ENCODE measurements at places on chromosomes 7 and 10.

DNA sequence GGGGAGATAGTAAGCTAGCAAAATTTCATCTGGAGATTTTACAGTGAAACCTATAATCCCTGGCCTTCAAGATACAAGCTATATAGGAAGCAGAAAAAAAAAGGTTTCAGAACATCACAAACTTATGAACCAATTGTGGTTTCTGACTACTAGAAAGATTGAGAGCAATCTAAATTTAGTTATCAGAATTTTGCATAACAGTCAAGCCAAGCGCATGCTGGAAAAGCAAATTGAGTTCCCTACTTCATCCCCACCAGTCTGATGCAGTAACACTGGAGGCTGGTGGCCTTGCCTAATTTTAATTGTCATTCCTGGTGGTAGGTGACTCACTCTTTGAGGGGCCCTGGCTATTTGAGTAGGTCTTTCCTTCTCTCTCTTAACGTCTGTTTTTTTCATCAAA lies 46.3 kb upstream of the ELMO1 start:
- no peak for DNase-seq

GRCh38 chr10:15482156-15482555 lies 111.1 kb upstream of the FAM171A1 start:
- DNase-seq: no peak

DNA sequence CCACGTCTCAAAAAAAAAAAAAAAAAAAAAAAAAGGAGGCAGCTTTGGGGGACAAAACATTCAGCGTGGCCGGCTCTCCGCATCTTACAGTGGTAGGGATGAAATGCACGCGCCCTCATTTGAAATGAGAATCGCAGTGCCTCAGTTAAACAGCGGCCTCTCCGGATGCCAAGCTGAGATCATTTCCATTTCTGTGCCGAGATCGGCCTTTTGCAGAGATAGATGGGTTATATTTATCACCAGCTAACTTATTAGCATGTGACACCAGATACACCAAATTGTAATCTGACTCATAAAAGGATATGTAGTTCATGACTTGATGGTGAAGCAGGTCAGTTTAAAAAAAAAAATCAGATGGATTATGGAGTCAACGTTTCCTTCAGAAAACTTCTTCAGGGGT lies 138.7 kb downstream of the CUX1 start:
- DNase-seq: no peak

DNA sequence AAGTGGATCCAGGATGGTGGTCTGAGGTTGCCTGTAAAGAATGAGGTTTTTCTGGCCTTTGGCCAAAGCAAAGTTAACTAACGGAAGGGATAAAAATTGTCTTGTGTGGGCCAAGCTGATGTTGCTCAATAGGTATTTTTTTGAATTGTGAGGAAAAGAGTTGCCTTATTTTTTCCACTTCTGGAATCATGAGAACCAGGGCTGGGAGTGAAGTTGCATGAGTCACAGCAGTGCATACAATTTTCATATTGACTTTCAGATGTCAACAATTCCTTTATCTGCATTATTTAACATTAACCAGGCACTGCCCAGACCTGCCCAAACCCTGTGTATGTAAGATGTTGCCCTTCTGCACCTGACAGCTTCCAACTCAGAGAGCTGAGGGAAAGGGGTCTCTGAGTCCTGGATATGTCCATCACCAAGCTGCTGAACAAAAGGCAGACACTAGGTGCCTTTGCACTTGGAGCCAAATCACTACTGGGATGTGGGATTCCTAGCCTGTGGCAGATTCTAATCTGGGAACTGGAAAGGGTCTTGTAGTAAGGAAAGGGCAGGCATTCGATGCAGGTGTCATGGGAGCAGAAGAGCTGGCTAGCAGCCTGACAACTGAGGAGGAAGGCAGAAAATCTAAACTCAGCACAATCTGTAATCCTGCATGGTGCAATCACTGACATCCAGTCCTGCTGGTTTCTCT lies 52.3 kb upstream of the SLC35B4 start:
- DNase-seq: no peak

GRCh38 chr7:124716894-124717293 lies 48.7 kb downstream of the GPR37 start:
- DNase-seq: no peak

- DNase-seq: no peak
Measured at GRCh38 chr10:68756246-68756645, 35.2 kb downstream of the CCAR1 start.

GRCh38 chr10:88066319-88066718 lies 202.9 kb downstream of the PTEN start:
- no peak for DNase-seq

DNA sequence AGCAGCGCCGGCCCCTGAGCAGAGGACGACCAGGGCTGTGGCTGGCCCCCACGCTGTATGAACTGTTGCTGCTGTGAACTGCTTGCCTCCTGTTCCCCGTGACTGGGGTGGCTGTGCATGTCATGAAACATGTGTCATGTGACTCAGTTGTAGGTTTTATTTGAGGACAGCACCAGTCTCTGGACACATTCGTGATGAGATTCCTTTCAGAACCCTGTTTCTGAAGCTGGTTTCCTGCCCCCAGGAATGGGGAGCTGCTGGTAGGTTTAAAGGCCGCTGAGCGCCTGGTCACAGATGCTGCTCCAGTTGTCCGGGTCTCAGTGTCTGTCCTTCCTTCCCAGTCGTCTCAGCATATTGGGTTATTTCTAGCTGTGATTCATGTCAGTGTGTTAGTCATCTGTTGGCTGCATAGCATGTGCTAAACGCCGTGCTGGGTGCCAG lies 79.1 kb upstream of the PPIF start:
- DNase-seq: no peak

DNA sequence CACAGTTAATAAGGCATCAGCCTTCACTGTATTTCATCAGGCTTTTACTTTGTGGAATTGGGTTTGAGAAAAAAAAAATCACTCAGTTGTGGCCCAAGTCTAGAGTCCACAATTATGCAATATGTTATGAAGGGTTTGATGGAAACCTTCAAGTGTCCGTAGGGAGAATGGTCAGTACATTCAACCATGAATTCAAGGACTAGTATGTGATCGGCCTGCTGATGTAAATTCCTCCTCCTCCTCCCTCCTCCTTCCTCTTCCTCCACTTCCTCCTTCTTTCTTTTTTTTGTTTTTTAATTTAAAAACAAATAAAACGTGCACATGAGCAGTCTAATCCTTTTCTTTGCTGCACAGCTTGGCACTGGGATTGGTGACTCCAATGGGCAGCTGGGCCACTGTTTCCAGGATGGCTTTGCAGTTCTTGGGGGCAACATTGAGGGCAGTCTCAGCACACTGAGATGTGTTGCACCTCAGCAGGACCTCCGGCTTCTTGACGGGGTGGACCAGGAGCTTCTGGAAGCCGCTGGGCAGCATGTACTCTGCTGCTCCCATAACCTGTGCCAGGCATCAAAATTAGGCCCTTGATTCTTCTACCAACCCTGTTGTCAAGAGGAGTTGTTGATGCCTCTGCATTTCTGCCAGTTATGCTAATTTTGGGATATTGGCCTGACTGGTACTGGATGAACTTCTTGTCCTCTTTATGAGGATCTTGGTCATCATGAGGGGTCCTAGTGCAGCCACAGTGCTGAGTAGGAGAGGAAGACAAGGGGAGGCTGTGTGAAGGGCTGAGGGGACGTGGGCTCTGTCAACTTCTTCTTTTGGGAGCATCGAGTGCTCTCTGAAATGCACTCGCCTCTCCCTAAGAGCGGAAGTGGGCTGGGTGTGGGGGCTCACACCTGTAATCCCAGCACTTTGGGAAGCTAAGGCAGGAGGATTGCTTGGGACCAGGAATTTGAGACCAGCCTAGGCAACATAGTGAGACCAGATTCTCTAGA lies 9.3 kb upstream of the IL2RA start:
- DNase-seq: no peak

GRCh38 chr10:132980426-132981172 lies 38.2 kb upstream of the CFAP46 start:
- DNase-seq: no peak

- DNase-seq: no peak
Measured at GRCh38 chr7:71801976-71802375, 610.2 kb downstream of the CALN1 start.

- DNase-seq: no peak
Measured at GRCh38 chr7:66522518-66522917, 106.2 kb upstream of the KCTD7 start.

DNA sequence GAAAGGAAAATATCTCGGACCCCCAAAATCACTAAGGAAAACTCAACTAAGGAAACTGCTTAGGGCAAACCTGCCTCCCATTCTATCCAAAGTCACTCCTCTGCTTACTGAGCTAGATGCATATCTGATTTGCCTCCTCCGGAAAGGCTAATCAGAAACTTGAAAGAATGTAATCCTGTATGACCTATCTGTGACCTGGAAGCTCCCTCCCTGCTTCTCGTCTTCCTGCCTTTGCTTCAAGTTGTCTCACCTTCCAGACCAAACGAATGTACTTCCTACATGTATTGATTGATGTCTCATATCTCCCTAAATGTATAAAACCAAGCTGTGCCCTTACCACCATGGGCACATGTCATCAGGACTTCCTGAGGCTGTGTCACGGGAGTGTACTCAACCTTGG lies 58.1 kb upstream of the SEC61G start:
- no peak for DNase-seq

- no peak for DNase-seq
Measured at GRCh38 chr10:124619195-124619594, 125.0 kb downstream of the FAM53B start.

DNA sequence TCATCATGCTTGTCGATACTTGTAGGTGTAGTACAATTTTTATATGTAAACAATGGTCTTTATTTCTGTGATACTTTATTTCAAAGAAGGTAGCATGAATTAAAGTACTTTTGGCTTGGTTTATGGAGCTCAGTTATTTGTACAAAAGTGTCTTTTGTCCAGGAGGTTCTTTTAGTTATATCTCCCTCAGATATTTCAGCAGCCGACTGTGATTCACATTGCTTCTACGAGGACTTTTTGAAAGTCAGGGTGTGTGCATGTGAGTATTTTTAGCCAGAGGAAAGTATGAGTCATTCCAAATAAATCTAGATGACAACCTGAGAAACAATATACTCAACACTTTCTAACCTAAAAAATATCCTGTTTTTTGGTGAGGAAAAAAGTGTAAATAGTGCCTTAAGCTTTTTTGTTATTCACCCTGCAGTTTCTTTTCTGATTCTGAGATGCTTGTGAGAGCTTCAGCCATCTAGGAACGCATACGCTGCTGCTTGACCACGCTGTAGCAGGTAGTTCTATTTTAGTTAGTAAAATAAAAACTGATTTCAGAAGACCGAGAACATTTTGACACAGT lies 595 bp upstream of the SUN1 start:
- DNase-seq: no peak

DNA sequence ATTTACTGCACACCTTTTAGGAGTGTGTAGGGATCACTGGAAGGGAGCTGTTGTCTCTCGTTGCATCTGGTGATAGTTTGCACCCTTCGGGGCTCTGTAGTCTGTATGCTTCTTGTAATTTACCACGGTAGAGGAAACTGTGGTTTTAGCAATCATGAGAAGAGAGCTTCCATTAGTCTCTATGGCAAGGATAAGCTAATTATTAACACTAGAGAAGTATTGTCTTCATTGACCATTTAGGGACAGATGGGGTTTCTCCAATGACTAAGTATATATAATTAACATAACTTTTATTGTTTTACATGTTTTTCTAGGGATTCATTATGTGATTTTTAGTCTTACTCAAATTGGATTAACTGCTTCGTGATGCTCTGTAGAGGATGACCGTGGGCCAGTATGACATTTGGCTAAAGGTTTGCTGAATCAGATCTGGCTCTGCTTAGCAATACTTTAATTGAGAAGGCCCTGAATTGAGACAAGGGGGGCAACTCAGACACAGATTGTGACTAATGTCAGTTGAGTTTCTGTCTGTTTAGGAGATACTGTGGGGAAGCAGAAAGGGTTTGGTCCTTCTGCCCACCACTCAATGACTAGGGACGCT lies 8.7 kb downstream of the SLC18A2 start:
- no peak for DNase-seq

- DNase-seq: no peak
Measured at GRCh38 chr10:48934672-48935501, 4.8 kb downstream of the LRRC18 start.

DNA sequence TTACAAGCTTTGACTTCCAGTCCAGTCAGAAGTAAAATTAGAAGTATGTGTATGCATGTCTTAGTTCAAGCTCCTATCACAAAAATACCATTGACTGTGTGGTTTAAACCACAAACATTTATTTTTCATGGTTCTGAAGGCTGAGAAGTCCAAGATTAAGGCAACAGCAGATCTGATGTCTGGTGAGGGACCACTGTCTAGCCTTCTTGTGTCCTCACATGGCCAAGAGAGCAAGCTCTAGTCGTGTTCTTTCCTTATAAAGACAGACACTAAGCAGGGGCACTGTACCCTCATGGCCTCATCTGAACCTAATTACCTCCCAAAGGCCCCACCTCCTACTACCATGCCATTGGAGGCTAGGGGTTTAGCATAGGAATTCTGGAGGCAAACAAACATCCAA lies 41.3 kb upstream of the ARL4A start:
- DNase-seq: no peak

GRCh38 chr7:5211730-5212482 lies 21.9 kb downstream of the WIPI2 start:
- no peak for DNase-seq

GRCh38 chr10:130339911-130340310 lies 203.7 kb downstream of the GLRX3 start:
- DNase-seq: no peak

- no peak for DNase-seq
Measured at GRCh38 chr7:13312307-13312706, 624.9 kb downstream of the ARL4A start.

GRCh38 chr10:76885816-76886215 lies 751.8 kb downstream of the KCNMA1 start:
- no peak for DNase-seq

DNA sequence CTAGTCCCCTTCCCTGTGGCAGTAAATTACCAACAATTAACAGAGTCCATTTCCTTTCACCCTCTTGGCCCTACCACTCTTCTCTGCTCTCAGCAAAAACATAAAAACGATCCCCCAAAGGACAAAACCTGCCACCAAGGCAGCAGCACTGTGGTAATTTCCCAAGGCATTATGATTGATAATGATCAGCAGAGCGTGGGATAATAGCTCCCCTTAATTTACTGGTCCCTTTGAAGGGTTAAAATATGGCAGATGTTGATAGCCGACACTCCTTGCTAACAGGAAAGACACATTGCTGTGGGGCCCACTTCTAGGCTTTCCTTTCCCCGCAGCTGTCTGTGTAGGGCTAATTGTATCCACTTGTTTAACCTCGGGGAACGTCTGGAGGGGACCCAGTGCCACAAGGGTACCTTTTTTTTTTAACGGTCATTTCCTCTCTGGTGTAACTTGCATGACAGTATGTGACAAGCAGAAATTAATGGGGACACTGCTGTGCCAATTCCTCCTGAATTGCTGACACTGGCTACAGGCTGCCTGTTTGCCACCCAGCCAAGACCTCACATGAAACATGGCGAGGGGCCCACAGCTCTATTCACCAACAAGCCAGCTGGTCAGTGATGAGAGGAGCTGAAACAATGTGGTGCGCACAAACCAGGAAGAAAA lies 81.3 kb downstream of the CDK6 start:
- DNase-seq: no peak

- DNase-seq: no peak
Measured at GRCh38 chr10:94328613-94329012, 34.1 kb downstream of the NOC3L start.
